Pancreas (tissue), 10 donors: ENCODE measurements at places on chromosomes 5 and 9. TPM values are rescaled to one million over a fixed set of nuclear protein-coding genes. Genes with fewer than 3 reads are reported as not detected.
A peak's percentile ranks its signal among the peaks of the same experiment; 100 is the strongest.

DNA sequence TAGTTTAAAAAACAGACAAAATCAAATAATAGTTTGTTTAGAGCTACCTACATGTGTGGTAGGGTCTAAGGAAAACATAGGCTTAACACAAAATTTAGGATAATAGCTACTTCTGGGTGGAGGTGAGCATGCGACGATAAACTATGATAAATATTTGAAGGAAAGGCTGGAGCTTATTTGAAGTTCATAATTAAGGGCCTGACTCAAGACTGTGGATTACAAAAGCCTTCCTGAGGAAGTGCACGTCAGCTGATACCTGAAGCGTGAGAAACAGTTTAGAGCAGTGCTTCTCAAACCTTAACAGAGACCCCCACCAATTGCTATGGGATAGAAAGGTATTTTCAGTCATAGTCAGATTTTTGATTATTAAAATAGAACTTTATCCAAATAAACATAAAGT lies 20.4 kb upstream of the UBLCP1 start:
- no peak for DNase-seq

DNA sequence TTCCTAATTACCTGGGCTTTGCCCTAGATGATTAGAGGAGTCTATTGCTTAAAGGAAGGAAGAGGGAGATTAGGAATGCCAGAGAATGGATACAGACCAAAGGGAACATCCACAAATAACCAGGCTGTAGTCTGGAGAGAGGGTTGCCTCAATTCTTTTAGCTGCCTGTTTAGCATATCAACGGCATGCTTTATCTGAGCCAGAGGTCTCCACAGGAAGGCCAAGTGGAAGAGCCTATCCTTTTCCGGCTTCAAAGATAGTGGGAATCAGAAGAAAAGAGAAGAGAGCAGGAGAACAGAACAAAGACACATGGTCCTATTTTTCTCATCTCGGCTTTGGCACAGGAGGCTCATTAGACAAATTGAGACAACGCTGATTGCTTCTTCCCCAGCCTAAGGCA lies 142.4 kb downstream of the NMUR2 start:
- DNase-seq: no peak

DNA sequence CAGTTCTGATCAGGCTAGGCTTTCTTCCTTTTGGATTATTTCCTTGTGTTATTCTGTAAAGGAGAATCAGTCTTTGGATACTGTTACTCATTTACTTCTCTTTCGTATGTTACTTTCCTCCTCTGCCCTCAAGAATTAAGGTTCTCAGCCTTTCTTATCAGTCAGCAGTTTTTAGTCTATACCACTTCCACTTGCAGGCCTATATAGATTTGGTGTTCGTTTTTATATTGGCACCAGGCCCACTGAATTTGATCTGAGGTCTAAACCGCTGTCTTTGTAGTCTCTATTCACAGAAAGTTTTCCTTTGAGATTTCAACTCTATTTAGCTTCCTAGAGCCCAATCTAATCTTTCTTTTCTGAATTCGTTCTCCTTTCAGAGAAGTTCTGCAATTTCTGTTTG lies 62.8 kb downstream of the ERBIN start:
- no peak for DNase-seq

DNA sequence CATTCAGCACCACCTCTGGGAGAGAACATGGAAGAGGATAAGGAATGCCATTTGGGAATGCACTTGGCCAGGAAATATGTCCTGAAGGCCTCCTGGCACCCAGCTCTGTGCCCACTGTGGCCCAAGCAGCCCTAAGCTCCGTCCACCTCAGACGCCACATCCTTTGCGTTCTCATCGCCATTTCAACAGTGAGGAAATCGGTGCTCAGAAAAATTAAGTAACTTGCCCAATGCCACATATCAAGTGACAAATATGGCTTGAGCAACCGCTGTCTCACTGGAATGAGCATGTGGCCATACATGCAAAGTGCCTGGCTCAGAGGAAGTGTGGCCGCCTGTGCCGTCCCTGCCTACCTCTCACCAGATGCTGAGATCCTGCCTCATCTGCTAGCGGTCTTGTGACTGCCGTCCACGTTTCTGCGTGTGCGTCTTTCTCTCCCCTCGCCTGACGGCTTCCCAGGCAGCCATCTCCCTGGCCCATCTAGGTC lies 984 bp upstream of the DOK3 start:
- DNase-seq: peak; percentile 38

DNA sequence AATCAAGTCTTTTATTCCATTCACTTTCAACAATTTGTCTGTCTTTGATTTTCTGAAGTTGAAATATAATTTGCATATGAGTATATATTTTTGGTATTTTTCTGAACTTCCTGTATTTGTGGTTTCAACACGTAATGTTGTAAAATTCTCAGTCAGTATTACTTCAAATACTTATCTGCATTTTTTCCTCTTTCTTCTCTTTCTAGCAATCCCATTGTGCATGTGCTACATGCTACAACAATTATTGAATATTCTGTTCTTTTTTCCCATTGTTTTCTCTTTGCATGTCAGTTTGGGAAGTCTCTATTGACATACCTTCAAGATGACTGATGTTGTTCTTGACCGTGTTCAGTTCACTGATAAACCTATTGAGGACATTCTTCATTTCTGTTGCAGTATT lies 5.6 kb upstream of the ANKRD18A start:
- no peak for DNase-seq

F12 gene
- total RNA-seq: 2.6 TPM

GRCh38 chr5:54667136-54667535 lies 149.6 kb downstream of the SNX18 start:
- no peak for DNase-seq

- DNase-seq: no peak
Measured at GRCh38 chr9:6133346-6134063, 82.1 kb upstream of the IL33 start.

DNA sequence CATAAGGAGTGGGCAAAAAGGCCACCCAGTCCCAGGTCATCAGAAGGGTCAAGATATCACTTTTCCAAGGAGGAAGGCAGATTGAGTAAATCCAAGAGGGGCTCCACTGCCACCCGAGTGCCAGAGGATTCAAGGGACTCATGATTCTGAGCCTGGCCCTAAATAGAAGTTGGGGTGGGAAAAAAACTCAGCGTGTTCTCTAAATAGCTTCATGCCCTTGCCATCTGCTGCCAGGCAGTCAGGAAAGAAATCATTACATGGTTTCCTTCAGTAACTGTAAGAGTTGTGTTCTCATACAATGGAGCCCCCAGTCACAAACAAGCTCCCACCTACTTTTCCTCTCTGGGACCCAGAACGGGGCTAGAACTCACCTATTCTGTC lies 37.2 kb downstream of the SAR1B start:
- DNase-seq: no peak

GRCh38 chr5:123964884-123965283 lies 452.9 kb downstream of the CSNK1G3 start:
- DNase-seq: no peak

- no peak for DNase-seq
Measured at GRCh38 chr5:15612915-15613635, 113.1 kb downstream of the FBXL7 start.

C9orf50 gene
- not detected for total RNA-seq

DNA sequence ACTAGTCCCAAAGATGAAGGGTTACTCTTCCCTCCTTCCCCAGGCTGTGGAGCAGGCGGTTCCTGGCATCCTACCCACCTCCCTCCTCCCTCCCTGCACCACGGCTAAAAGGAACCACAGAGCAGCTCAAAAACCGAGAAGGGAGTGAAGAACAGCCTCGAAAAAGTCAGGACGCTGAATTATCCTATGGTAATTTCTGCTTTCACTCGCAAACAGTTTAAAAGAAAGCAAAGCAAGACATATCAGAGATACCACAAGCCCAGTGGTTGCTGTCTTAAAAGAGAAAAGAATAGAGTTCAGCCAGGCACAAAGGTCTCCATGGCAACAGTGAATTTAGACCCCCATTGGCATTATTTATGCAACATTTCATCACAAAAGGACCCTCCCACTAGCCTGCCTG lies 315.4 kb downstream of the CTNND2 start:
- no peak for DNase-seq

DNA sequence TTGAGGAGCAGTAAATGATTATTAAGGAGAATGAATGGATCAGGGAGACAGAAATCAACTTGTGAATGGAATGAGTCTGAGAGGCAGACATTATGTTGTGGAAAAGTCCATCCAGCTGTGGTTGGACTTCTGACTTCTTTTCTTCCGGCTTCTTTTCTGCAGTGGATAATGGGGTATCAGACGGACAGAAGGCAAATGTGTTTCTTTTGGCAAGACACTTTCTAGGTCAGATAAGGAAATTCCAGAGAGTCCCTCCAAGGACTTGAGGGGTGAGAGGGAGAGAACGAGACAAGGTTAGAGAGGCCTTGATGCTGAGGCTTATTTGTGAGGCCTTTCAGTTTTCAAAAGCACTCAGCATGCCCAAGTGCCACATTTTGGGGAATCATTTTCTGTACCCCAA lies 17.1 kb upstream of the GRHPR start:
- DNase-seq: no peak

OR1Q1 gene
- total RNA-seq: not detected

DNA sequence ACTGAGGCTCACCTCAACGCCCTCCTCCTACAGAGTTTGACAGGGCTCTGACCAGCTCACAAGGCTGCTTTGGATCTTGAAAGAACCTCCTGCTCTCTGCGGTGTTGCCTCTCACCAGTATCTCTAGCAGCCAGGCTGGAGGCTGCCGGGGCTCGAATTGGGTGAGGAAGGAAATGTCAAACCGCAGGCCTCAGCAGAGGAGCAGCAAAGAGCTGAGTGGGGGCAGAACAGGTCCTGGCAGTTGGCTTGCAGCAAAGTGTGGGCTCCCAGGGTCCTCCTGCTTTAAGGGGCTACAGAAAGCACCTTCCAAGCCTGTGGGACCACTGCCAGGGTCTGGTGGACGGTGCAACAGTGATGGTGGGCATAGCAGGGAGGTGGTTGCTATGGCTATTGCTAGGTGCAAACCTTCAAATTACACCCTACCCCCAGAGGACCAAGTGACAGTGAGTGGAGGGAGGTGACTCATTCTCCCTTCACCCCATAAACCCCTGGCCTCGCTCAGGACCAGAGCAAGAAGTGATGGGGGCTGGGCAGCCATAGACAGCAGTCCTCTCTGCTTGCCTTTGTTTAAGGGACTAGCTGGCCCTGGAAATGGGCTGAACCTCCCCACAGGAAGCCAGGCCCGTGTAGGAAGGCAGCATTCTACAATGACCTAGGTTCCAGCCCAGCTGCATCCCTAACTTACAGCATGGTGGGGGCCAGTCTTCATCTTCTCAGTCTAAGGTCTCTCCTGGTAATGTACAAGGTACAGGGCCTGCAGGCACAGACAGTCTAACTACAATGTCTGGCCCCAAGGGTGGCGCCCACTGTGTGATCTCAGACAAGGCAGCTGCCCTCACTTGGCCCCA lies 18.7 kb downstream of the LCP2 start:
- DNase-seq: no peak

TTC39B gene
- 7.1 TPM for total RNA-seq

- DNase-seq: no peak
Measured at GRCh38 chr9:123358181-123358905, 2.3 kb downstream of the CRB2 start.

CDX1 gene
- not detected for total RNA-seq

DNA sequence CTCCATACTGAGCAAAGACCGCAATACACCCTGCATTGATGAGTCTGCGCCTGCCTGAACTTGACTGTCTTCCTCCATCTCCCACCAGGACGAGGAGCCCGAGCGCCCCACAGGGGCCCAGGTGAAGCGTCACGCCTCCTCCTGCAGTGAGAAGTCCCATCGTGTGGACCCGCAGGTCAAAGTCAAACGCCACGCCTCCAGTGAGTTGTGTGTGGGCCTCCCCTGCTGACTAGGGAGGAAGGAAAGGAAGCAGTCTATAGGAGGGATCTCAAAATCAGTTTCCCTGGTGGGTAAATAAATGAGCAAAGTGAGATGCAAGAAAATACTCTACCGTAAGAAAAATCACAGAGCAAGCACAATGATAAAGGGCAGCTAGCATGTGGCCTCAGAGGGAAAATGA lies 22.8 kb upstream of the GRPEL2 start:
- DNase-seq: no peak

DAB2 gene
- total RNA-seq: 26.0 TPM

GRCh38 chr9:135156525-135157510 lies 69.3 kb downstream of the OLFM1 start:
- peak; percentile 73 for DNase-seq

GRCh38 chr5:74251141-74252035 lies 389.1 kb downstream of the ENC1 start:
- no peak for DNase-seq

CSNK1A1 gene
- total RNA-seq: 82.9 TPM

IL13 gene
- total RNA-seq: not detected

- no peak for DNase-seq
Measured at GRCh38 chr9:116749176-116749575, 62.1 kb downstream of the TRIM32 start.

GRCh38 chr5:76081811-76082771 lies 1.1 kb upstream of the SV2C start:
- DNase-seq: no peak

MSX2 gene
- 0.44 TPM for total RNA-seq

DNA sequence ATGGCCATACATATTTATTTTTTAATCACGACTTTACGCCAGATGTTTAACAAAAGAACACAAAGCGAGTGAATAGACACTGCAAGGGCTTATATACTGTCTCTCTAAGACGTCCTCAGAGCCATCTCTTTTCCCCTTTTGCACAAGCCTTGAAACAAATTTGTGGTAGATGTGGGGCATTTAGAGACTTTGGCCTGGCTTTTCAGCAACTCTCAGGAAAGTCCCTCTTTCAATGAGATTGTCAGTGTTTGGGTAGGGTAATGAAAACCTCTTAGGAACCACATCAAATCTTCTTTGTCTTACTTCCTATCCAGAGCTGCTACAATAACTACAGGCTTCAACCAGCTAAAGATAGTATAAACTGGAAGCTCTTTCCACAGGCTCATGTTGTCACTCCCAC lies 380.0 kb downstream of the ANXA1 start:
- DNase-seq: no peak

SHB gene
- total RNA-seq: 23.5 TPM

DNA sequence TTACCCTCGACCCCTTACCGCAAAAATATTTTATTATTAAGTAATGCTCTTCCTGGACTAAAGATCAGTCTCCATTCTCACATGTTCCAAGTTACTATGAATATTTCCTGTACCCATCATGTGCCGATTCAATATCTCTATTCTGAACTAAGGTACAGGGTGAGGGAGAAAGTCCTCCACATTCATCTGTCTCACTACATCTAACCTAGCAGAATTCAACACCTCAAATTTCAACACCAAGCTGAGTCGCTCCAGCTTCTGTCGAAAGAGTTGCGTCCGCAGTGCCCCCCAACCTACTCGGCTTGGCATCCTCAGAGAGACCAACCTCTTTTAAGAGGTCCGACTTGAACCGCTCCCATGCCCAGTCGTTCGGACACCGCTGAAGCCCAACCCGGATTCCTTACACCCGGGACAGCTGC lies 1.0 kb downstream of the CERT1 start:
- no peak for DNase-seq
